Myocyte (in vitro differentiated cells): ENCODE measurements at places on chromosomes 6 and 20. TPM values are rescaled to one million over a fixed set of nuclear protein-coding genes. Genes with fewer than 3 reads are reported as not detected.

- no peak for DNase-seq
Observed at GRCh38 chr6:15387118-15387517, 141.2 kb downstream of the JARID2 start.

GRCh38 chr6:129029778-129030177, 146.8 kb downstream of the LAMA2 start:
- DNase-seq, result no peak

DNA sequence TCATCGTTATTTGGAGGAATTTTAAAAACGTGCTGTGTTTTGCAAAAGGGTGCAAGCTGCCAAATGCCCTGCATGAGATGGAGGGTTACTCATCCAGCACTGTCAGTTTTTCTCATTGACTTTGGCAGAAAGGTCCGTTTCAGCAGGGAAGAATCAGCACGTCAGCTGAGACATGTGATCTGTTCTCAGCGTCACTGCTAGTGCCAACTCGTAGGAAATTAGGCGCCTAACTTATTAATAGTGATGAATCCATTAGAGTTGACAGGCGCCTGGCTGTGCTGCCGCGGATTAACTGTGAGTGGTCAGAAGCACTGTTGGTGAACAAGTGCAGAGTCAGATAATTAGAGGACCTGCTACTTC, 175.5 kb upstream of the FOXQ1 start:
- peak; percentile 6 for DNase-seq

DNA sequence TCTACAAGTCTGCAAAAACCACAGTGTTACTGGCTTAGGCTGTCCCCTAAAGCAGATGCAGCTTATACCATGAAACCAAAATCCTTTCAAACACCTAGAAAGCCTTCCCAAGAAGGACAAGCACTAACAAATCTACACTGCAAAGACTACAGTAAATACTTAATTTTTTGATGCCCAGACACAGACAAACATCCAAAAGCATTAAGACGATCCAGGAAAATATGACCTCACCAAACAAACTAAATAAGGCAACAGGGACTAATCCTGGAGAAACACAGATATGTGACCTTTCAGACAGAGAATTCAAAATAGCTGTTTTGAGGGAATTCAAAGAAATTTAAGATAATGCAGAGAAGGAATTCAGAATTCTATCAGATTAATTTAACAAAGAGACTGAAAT, 423.5 kb downstream of the COL12A1 start:
- DNase-seq, result peak; percentile 5

DNA sequence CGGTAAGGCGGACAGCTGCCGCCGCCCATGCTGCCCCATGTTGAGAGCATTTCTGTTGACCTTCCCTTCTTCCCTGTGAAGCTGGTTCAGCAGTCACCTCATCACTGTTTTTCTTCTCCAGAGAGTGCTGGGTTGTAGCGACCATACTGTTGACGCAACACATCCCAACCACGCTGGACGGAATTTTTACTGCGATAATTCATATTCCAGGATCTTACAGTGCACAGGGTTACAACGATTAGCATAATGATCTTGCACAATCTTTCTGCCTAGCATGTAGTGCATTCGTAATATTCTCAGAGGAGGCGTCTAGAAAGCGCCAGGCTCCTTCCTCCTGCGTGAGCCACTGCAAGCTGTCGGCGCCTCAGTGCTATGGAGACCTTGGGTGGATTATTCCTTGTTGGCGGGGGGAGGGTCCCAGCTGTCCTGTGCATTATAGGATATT, 137.0 kb downstream of the MTHFD1L start:
- DNase-seq, result no peak

DNA sequence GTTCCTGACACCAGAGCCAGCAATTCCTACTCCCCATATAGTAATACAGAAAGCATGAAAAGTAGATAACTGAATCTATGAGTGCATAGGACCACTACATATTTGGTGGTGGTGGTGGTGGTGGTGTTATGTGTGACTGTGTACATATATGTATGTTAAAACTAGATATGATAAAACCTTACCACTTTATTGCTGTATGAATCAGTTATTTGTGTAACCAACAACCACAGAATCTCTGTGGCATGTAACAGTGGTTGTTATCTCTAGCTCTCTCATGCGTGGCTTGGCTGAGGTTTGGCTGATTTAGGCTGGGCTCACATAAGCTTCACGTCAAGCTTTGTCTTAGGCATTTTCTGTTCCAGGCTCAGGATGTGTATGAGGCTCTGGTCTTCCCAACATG, 55.7 kb downstream of the PLCB1 start:
- DNase-seq, result no peak

DNA sequence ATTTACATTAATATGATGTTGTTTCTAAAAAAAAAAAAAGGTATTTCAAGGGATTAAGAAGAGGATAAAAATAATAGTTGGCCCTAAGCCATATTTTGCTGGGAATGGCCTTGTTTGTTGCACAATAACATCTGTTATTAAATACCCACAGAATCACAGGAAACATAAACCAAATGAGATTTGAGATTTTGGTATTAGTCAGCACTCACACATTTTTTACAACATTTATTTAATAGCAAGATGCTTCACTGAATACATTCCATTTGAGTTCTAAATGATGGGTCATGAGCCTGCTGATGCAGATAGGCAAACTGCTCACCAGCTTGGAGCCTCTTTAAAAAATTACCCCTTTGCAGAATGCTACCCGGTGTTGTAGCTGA, 92.9 kb upstream of the ENPP5 start:
- DNase-seq, result peak; percentile 74

- DNase-seq, result peak; percentile 8
Observed at GRCh38 chr6:111503660-111504059, 20.6 kb upstream of the REV3L start.

Gene SYNDIG1
- total RNA-seq, result not detected in 2 replicates

DNA sequence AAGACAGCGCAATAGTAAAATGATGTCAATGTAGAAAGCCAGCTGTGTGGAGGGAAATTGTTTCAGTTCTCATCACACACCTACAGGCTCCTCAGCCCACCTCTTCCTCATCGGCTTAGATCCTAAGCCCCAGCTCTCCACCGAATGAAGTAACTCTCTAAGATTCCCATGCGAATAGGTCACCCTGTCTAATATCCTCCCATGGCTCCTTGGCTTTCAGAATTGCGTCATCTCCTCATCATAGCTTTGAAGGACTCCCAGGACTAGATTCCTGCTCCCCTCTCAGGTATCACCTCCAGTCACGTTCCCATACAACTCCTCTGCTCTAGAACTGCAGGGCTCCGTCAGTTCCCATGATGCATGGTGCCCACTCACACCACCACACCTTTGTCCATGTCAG, 16.2 kb upstream of the SLC22A16 start:
- DNase-seq, result no peak

- peak; percentile 7 for DNase-seq
Observed at GRCh38 chr20:54355631-54356280, 119.6 kb upstream of the DOK5 start.

Gene PRPH2
- 1.4 and 1.8 TPM in 2 replicates for total RNA-seq

DNA sequence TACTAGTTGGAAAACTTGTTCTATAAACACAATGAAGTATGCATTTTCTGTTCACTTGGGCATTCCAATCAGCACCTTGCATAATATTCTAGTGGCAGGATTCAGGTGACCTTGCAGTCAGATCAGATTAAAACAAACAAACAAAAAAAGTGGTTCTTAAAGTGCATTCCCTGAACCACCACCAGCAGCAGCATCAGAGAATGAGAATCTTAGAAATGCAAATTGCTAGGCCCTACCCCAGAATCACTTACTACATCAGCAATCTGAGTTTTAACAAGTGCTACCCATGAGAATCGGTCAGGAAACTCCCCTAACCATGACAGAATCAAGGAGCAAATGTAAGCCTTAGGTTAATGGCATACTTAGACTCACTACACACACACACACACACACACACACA, 41.7 kb downstream of the SNAP25 start:
- no peak for DNase-seq

GRCh38 chr6:130009146-130009545, 9.2 kb upstream of the L3MBTL3 start:
- DNase-seq, result no peak

Gene CRISP3
- not detected in 2 replicates for total RNA-seq

Gene NT5E
- total RNA-seq, result 29.4 and 42.7 TPM in 2 replicates

DNA sequence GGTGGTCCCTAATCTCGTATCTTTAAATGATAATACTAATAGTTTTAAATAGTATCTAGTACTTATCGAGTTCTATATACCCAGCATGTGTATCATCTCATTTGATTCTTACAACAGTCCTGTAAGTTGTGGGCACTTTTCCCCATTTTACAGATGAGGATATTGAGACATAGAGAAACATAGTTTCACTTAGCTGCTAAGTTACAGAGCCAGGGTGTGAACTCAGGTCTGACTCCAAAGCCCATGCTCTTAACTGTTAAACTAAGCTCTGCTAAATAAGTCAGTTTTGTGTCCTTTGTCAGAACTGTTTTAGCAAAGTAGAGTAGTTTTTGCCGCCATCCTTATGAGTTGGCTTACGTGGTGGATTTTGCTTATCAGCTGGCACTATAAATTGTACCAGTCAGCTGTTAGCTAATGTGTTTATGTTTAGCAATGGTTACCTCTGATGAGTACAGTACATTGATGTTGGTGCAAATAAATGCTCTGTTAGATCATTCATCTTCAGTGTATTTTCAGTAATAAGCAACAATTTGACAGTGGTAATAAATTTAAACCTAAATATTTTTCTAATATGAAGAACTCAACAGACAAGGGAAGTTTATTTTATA, 12.1 kb downstream of the OGFRL1 start:
- DNase-seq, result no peak

DNA sequence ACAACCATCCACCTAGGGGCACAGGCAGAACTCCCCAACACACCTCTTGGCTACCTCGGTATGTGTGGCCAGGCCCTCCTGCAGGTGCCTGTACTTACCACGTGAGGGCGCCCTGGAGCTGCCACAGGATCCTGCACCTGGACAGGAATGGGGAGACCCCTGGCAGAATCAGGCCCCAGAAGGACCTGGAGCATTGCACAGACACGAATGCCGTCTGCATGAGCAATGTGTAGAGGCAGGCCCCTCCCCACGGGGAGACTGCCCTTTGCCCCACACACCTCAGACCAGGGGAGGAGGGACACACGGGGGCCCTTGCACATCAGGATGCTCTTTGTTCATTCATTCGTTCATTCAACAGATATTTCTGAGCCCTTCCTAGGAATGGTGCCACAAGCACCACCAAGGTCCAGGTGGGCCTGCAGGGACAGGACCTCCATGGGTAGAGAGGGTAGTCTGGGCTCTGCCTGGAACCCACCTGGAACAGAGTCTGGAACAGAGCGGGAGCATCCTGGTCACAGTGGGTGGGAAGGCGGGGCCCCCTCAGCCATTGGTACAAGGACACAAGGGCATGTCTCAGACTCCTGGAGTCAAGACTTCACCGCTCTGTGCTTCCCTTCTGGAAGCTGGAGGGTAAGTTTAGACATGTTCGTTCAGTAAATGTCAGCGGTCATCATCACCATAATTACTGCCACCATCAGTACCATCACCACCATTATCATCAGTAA, 32.3 kb downstream of the YTHDF1 start:
- DNase-seq, result peak; percentile 38

DNA sequence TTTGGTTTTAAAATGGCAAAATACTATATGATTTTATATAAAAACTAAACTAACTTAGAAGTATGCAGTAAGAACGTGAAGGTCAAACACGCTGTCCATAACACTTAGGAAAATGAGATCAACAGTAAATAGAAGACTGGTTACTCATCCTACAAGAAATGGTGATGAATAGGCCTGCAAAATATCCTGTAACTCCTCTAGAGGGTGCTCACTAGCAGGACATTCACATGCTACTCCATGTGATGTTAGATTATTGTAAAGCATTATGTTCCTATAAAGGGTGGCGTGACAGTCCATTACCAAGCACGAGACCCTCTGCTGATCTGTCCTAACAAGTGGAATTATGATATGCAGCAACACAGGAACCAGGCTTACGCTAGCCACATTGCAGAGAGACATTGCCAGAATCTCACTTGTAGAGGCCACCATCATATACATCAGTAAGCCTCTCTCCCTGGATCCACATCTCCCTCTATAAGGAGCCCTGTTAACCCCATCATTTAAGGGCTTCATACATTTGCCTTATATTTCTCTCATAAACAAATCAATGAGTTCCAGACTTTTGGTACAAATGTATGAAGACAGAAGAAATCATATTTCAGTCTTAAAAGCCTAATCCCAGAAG, 18.0 kb upstream of the DEFB129 start:
- DNase-seq, result peak; percentile 53

DNA sequence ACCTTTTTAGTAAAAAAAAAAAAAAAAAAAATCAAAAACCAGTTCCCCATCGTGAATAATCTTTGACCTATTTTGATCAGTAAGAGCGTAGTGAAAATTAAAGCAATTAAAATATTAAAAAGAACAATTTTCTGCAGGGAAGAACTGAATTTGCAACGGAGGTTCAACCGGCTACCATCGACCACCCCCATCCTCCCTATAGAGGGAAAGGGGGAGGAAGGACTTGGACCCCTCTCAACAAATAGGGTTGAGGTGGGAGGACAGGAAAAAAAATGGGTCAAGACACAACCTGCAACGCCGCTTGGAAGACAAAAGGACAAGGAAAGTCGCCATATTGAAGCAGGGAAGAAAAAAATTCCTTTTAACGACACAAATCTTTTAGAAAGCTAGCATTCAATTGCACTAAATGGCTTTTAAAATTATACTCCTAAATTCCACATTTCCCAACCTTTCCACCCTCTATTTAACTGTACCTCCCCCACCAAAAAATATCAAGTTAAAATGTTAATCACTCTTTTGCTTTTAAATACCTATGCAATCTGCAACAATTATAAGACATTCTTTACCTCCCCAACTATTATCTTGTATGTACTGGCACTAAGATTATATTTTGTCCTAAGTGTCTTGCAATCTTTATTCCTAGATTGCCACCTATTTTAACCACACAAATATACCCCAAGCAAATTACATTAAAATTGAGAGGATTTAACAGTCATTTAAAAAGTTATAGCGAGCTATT, 1.7 kb downstream of the PPP1R10 start:
- peak; percentile 86 for DNase-seq

DNA sequence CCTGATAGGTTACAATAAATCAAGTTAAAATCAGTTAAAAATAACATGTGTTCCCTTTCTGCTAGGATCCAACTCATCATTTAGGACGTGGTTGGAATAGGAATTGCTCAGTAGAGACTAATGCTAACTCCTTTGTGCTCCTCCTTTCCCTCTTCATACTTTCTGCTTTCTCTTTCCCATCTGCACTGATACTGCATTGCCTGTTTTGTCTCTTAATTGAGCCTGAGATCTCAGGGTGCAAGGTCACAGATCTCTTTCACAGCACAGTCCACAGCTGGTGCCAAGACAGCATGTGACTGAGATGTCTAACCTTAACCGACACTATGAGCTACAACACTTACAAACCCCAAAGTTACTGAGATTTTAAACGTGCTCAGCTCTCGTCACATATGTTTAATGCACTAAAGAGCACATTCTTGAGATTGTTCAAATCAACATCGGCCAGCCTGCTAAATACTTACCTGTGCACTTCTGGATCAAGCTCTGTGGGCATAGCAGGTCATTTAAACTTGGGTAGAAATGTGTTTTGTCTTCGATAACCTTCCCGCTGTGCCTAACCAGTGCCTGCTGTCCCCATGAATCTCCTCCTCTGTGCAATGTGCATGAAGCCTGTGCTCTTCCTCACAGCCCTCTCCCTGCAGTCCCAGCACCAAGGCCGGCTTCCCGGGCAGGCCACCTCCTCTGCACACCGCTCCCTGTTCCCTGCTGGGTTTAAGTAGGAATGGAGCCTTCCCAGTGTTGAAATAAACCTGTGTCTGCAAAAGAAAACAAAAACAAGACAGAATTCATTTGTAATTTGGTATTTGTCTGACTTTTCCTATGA, 39.6 kb upstream of the AFDN start:
- no peak for DNase-seq

Gene COL11A2
- total RNA-seq, result 0.96 and 1.9 TPM in 2 replicates
